Activated T-cell treated with anti-CD3 and anti-CD28 coated beads, Interleukin-2, amount 50 U/mL, for 4 hours (primary cell): ENCODE measurements at places on chromosomes 6 and 20.
A peak's percentile ranks its signal among the peaks of the same experiment; 100 is the strongest.

- DNase-seq, result no peak
Measured at GRCh38 chr6:161590961-161591627, 317.2 kb upstream of the AGPAT4 start.

DNA sequence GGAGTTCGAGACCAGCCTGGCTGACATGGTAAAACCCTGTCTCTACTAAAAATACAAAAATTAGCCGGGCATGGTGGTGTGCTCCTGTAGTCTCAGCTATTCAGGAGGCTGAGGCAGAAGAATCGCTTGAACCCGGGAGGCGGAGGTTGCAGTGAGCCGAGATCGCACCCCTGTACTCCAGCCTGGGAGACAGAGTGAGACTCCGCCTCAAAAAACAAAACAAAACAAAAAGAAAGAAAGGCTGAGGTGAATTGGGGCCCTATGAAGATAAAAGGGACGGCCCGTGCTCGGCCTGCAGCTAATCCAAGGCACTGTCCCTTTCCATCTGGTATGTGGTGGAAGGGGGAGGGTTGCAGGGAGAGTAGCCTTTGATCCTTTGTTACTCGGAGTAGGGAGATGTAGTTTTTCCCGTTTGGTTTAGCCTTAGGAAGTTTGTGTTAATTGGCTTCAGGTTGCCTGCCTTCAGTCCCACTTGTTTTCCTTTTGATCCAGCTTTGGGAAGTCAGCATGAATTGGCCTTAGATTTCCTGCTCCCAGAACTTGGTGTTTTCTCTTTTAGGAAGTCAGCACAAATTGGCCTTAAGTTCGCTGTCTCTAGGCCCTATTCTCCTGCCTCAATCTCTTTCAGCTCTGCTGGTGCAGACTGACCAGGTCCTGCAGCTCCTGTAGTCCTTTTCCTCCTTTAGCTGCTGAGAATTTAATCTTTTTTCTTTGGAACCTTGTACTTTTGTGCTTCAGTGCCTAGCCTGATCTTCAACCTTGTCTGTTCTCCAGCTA is 36.1 kb upstream of the PAQR8 start:
- no peak for DNase-seq

DNA sequence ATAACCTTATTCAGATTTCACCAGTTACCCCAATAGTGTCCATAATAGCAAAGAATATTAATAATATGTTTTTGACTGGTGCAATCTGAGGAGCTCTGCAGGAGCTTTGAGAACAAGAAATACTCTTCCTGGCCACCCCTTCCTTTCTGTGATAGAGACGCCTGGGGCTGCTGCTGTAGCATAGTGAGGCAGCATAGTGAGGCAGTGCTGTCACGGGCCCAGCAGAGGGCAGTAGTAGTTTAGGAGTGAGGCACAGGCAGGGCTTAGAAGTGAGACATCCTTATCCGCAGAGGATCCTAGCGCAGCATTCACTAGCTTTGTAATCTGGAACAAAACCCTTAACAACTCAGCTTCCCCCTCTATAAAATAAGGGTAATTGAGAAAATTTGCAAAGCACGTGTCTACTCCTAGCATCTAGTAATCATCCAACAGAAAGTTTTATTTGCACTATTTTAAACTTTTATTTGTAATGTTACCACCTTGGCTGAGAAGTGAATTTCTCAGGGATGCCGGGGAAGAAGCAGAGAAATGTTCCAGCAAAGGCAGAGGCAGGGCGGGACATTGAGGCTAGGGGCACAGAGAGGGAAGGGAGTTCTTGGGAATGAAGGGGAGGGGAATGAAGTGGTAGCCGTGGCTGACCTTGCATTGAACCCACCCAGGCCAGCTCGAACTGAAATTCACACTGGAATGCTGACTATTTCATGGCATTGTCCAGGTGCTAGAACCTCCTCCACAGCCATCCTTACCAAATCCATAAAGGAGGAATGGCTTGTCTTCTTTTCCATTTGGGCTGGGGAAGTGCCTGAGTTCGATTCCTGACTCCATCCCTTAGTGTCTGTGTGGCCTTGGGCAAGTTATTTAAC is 78.8 kb downstream of the CDS2 start:
- peak; percentile 58 for DNase-seq

- no peak for DNase-seq
Measured at GRCh38 chr6:28910901-28911690, 12.7 kb downstream of the TRIM27 start.

- no peak for DNase-seq
Measured at GRCh38 chr6:25417046-25417605, 138.0 kb downstream of the CARMIL1 start.

- DNase-seq, result no peak
Measured at GRCh38 chr6:44104481-44105021, 22.7 kb downstream of the MRPL14 start.

DNA sequence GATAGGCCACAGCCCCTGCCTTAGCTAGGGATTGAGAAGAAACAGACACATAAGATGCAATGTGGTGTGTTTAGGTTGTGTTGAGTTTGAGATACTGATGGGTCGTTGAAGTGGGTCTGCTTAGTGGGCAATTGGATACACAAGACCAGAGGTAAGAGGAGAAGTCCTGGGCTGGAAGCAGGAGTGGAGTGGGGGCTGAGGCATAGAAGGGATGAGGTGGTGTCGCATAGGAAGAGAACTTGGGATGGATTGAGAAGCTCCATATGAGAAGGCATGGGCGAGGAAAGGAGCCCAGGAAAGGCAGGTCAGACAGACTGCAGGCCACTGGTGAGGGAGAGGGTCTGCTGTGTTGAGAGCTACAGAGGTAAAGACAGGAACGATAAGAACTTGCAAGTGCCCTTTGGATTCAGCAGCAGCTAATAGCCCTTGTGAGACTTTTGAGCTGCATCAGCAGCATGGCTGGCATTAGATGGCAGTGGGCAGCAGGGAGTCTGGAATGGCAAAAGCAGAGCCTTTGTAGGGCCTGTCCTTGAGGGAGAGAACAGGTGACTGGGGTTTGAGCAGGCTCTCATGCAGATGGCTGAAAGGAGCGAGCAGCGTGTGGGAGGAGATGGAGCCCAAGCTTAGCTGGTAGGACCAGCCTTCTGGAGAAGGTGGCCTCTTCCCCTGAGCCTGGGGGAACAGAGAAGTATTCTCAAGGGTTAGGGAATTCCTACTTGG is 33.2 kb downstream of the PLCG1 start:
- DNase-seq, result peak; percentile 0

DNA sequence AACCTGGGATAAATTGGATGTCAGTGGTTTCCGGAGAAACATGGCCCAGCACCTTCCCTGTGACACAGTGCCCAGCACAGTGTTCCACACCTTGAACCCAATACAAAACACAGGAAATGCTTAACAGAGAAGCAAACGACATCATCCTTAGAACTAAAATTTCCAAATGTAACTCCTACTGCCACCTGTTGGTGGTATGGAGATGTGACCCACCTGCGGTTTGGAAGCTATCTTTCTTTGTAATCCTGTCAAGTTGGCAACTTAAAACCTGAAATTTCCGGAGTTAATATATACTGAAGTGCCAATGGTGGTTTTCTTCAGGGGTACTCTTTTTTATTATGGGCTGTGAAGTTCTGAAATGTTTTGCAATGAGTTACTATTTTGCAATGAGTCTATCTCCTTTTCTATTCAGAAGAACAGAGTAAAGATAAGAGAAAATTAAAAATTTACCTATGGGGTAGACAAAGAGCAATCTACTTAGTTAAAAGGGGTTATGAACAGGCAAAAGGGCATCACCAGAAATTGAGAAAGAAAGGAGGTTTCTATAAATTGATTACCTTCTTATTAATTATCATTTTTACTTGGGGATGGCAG is 658.8 kb downstream of the PTPRT start:
- DNase-seq, result no peak

DNA sequence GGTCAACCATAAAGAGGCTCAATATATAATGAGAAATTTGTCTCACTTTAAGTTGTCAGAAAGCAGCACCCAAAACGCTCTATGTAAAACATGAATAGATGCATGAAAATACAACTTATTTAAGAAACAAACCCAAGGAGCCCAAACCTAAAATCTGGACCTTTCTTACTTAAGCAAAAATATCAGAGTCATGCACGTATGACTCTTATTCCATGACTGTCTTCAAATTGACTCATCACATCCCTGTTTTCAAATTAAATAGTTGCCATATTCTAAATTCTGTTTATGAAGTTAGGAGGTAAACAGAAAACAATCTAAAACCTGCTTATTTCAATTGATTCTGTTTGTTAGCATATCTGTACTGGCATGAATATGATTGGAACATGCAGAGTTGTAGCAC is 42.1 kb downstream of the ANKRD6 start:
- DNase-seq, result no peak

GRCh38 chr6:138410048-138410735 is 6.2 kb downstream of the HEBP2 start:
- no peak for DNase-seq

- DNase-seq, result no peak
Measured at GRCh38 chr6:6709106-6709505, 120.6 kb downstream of the LY86 start.

GRCh38 chr20:47146686-47147085 is 209.8 kb downstream of the ZMYND8 start:
- DNase-seq, result no peak

DNA sequence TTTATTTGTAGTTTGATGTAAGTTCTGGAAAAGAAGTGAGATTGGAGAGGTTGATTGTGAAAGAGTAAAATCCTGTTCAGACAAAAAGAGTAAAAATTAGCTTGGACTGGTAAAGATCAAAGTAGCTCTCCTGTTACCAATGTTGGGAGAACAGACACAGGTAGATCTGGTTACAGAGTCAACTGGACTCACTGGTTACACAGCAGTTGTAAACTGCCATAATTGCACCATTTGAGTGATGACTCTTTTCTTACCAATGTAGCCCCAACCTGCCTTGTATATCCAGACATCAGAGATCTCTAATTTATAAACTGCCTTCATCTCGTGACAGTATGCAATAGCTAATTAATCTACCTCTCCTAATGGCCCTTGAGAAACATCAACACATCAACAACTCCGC is 165.6 kb upstream of the PRSS16 start:
- no peak for DNase-seq

DNA sequence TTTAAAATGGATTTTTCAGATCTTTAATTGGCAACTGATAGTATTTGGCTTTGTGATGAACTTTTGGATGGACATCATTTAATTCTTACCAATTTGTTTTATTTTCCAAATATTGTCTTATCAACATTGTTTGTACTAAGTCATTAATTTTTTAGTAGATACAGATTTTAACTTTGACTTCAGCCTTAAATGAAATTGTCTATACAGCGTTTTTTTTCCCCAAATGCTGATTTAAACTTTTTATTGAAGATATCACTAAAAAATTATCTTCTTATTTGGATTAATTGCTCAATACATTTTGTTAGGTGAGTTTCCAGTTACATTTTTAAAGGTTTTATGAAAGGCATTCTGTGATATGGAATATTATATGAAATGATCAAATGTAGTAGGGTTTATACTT is 123.6 kb upstream of the MMS22L start:
- DNase-seq, result no peak

DNA sequence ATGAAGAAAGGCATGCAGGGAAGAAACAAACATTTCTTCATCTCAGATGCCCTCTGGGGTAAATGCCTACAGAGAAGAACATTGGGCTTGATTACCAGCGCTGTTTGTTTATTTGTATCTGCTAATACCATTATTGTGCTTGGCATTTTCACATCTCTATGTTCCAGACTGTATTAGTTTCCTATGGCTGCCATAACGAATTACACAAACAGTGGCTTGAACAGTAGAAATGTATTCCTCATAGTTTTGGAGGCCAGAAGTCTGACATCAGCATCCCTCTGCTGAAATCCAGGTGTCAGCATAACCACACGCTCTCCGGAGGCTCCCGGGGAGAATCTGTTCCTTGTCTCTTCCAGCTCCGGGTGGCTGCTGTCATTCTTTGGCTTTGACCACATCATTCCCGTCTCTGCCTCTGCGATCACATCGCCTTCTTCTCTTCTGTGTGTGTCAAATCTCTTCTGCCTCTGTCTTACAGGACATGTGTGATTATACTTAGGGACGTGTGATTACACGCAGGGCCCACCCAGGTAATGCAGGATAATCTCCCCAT is 241.6 kb upstream of the SUPT3H start:
- no peak for DNase-seq

DNA sequence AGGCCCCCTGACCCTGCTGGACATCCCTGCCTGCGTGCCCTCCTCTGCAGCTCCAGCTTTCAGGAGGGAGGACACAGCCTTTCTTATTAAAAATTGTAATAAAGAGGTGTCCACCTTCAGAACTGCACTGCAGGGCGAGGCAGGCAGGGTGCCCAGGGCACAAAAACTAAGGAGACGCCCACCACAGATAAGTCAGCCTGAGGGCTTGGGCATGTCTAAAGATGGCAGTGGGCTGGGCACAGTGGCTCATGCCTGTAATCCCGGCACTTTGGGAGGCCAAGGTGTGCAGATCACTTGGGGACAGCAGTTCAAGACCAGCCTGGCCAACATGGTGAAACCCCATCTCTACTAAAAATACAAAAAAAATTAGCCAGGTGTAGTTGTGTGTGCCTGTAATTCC is 7.0 kb upstream of the C20orf144 start:
- DNase-seq, result no peak

- no peak for DNase-seq
Measured at GRCh38 chr20:47675190-47676142, 109.8 kb downstream of the SULF2 start.

- DNase-seq, result no peak
Measured at GRCh38 chr6:165819394-165819793, 156.4 kb upstream of the PDE10A start.

DNA sequence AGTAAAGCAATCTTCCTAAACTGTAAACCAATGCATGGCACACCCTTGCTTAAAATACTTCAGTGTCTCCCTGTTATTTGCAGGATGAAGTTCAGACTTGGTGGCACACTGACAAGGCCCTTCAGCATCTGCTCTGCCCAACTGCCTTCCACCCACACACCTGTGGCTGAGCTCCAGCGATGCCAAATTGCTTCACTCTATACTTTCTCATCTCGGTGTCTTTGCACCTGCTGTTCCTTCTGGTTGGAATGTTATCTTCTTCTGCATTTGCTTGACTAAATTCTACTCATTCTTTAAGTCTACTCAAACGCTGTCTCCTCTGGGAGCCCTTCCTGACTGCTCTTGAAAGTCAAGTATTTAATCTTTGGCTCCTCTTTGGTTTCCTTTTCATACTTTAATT is 100.1 kb upstream of the SUPT3H start:
- DNase-seq, result no peak
